ENCODE measurements at places on chromosomes 1 and 21.

GRCh38 chr1:36349839-36350238 is 26.4 kb upstream of the EVA1B start:
- no peak for DNase-seq

DNA sequence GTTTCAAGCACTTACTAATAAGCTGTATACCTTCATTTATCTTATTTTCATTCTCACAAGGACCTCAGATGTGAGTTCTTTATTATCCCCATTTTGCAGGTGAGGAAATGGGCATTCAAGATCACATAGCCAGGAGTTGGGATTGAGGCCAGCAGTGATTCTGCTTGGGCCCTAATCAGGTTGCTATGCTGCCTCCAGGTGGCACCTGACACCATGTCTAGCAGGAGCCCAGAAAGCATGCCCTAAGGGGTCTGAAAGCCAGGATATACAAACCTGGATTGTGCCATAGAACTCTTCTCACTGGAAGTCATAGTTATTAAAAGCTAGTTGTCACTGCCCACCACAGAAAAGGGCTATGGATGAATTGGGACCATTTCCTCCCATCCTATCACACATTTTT is 61.1 kb downstream of the FYB2 start:
- DNase-seq, result no peak

- no peak for DNase-seq
Measured at GRCh38 chr21:14741256-14741655, 195.1 kb upstream of the SAMSN1 start.

DNA sequence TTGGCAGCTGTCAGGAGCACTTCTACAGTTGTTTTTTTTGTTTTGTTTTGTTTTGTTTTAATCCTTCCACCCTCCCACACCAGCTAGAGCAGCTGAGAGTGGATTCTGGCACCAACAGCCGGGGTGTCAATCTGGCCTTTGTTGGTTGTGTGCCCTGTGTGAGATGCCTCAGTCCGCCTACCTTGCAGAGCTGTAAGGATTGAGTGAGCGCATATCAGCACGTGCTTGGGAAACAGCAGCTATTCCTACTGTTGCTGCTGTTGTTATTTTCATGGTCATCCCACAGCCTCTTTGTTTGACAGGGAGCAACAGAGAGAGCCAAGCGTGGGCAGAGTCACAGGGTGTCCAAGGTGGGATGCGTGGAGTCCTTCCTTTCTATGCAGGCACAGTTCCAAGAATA is 50.4 kb downstream of the PGBD5 start:
- DNase-seq, result no peak

DNA sequence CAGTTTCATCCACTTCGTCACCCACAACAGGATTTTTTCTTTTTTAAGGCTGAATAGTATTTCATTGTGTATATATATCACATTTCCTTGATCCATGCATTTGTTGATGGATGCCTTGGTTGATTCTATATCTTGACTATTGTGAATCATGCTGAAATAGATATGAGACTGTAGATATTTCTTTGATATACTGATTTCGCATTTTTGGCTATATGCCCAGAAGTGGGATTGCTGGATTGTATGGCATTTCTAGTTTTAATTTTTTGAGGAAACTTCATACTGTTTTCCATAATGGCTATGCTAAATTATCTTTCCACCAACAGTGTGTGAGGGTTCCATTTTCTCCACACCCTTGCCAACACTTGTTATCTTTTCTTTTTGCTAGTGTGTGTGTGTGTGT is 5.0 kb downstream of the GUCA2B start:
- no peak for DNase-seq

DNA sequence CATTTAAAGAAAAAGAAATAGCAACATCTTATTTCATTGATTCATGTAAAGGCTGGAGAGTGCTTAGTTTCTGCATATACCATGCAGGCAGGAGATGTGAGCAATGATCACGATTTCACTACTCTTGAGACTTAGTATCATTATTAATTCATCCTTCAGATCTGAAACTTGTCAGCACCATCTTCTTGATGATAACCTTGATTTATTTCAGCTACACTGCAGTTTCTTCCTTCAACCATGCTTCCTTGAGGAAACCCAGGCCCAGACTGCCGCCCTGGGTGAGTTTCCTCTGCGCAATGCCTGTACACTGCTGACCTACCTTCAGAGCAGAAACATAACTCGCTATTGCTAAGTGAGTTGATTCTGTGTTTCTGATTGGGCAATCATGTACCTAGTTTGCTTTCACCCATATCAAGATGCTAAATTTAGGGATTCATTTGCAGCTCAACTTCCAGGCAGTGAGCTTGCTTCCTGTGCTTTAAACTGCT is 13.5 kb upstream of the BCL10 start:
- DNase-seq, result no peak

- no peak for DNase-seq
Measured at GRCh38 chr1:170369000-170369399, 163.0 kb upstream of the GORAB start.

DNA sequence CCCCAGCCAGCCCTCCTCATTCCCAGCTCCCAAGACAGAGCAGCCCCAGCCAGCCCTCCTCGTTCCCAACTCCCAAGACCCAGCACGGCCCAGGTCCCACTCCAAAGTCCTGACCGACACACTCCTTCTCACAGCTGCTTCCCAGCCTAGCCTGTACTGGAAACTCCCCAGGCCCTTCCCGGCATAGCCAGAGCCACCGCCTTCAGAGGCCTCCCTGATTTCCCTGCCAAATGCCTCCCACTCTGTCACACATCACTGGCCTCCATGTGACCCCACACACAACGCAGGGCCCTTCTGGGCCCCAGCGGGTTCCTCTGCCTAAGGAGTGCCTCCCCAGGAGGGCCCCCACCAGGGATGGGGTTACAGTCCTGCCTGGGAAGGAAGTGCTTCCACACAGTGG is 2.8 kb downstream of the UBE2J2 start:
- DNase-seq, result no peak

DNA sequence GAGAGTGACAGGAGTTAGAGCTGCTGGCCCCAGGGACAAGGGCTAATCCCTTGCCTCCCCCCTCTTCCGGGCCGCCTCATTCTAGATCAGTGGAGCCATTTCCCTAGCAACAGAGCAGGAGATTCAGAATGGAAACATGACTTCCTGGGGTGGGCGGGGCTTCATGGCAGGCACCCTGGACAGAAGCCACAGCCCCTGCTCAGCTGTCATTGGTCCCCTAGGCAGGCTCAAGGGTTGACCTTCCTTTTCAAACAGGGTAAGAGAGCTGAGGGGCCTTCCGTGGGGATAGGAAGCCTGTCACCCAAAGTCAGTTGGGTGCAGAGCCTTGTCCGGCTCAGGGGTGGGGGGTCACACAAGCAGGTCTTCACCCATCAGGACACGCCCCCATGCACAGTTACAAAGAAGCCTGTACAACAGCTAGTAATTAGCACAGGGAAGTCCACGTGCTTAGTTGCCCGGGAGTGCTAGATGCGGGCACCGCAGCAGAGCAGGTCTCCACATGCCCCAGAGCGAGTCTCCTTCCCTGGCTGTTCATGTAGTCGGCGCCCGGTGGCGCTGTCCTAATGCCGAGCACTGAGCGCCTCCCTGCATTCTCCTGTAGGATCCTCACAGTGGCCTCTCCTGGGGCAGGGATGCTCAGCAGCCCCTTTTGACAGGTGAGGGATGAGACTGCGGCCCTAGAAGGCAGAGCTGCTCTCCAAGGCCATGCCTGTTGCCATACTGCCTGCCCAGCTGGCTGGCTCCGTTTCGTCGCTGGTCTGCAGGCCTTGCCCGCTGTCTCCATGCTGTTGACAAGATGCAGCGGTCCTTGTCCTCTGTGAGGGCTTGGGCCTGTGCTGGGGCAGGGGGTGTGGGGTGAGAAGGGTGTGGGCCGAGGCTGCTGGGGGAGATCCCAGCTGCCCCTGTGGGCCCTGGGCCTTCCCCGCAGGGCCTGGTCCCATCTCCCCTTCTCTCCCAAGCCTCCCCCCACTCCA is 5.1 kb downstream of the TMEM201 start:
- peak; percentile 22 for DNase-seq

- DNase-seq, result no peak
Measured at GRCh38 chr1:19909392-19909791, 14.0 kb downstream of the PLA2G2E start.

GRCh38 chr1:63454269-63454668 is 68.8 kb downstream of the ITGB3BP start:
- peak; percentile 12 for DNase-seq

- DNase-seq, result no peak
Measured at GRCh38 chr1:101191049-101191448, 45.8 kb upstream of the S1PR1 start.

DNA sequence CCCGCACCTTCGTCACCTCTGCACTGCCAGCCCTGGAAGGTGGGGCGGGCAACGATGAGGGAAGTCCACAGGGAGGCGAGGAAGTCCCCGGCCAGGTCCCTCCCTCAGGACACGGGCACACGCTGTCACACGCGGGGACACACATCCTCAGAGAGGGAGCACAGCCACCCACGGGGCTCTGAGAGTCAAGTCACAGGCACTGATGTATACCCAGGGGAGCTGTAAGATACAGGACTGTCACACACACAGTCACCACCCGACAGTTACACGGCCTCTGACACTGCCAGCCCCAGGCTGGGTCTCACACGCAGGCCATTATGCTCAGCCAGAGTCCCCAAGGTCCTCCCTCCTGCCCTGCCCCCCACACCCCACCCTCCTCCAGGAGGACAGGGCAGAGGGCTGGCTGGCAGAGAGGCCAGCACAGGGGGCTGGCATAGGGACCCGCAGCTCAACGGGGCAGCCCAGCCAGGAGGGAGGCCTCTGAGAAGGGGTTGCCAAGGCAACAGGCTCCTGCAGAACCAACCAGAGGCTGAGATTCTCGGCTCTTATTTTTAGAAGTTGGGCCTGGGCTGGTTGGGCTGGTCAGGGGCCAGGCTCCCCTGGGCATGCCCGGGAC is 17.7 kb upstream of the ADGRB2 start:
- no peak for DNase-seq

DNA sequence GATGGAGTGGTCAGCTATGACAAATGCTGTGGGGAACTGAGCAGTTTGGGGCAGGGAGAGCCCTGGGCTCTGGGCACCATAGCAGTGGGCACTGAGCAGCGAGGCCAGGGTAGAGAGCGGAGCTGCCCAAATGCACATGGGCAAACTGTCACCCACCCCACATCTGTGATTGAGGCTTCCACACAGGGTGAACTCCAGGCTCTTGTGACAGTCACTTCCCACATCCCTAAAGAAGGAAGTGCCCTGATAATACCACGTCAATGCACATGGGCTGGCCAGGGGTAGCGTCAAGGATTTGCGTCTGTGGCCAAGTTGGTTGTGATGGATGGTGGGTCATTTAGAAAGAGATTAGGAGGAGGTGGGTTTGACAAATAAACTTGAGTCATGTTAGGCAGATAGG is 2.6 kb upstream of the GUCA2B start:
- DNase-seq, result no peak

GRCh38 chr1:174414203-174414602 is 33.6 kb upstream of the GPR52 start:
- no peak for DNase-seq

DNA sequence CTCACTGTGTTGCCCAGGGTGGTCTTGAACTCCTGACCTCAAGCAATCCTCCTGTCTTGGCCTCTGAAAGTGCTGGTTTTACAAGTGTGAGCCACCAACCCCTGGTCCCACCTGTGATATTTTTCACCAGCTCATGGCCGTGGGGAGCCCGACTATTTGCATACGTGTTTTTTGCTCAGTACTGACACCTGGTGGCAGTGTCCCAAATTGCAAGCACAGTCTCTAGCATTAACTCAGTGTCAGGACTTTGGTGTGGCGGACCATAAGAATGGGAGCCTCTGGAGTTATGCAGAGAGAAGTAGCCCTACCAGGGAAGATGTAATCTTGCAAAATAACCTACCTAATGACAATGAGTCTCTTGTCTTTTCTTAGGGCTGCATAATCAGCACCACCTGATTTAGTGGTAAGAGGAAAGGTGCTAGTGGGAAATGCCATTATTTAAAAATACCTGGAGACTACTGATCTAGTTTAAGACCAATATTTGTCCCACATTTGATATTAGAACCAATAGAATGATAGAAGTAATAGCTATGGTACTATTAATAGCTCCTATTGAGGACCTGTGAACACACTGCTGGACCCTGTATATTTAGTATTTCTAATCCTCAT is 305.4 kb downstream of the DISC1 start:
- no peak for DNase-seq

DNA sequence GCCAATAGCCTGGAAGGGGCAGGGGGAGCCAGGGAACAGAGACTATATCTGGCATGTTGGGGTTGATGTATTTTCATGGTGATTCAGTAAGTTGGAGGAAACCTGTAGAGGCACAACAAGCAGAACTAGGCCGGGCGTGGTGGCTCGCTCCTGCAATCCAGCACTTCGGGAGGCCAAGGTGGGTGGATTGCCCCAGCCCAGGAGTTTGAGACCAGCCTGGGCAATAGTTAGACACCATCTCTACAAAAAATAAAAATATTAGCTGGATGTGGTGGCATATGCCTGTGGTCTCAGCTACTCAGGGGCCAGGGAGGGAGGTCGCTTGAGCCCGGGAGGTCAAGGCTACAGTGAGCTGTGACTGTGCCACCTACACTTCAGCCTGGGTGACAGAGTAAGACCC is 10.1 kb upstream of the PTCH2 start:
- DNase-seq, result no peak

GRCh38 chr1:152495066-152495675 is 15.4 kb upstream of the LCE5A start:
- no peak for DNase-seq

DNA sequence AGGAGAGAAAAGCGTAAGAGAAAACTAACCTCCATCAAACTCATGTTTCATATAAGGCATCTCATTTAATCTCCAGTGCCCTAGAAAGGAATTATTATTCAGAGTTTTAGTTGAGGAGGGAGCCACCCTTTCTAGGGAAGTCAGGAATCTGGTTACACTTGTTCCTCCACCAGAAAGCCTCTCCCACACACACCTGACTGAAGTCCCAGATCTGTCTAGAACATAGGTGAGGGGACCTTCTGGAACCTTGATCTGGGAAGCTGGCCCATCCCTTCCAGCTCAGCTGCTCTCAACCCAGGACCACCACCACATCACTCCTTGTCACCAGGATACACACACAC is 1.9 kb upstream of the DENND2D start:
- DNase-seq, result no peak

DNA sequence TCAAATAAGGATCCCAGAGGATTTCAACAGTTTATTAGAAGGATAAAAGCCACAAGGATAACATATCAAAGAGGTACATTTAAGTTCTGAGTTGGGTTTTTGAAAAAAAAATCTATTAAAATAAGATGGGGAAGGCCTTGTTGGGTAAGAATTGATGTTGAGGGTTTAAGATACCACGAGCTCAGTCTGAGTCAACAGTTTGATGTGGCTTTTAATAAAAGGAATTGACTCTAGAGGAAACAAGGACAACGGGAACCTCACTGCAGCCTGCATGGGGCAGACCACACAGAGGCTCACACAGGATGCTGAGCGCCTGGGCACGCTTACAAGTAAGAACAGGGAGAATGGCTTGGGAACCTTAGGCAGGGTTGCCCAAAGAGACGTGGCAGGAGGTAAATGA is 107.5 kb downstream of the TIAM1 start:
- no peak for DNase-seq

All from amniotic stem cell (primary cell).